GM19239 (cell line): ENCODE measurements at places on chromosomes 6 and 20.

DNA sequence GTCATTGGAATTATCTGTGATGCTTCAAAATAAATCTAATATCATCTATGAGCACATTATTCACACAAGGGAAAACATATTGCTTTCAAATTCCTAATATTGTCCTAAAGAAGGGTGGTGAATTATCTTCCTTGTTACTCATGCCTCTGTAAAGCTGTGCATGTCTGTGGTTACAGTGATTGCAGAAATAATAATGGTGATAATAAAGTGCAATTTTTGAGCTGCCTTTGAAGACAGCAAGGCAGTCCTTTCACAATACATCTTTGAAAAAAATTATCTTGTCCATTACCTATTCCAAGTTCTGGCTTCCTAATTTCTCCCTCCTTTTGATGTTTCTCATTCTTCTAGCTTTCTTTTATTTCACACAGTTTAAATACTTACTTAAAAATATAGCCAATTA is 442.1 kb upstream of the EYS start:
- DNase-seq: no peak

- no peak for DNase-seq
Measured at GRCh38 chr6:17865798-17866725, 121.4 kb downstream of the KIF13A start.

DNA sequence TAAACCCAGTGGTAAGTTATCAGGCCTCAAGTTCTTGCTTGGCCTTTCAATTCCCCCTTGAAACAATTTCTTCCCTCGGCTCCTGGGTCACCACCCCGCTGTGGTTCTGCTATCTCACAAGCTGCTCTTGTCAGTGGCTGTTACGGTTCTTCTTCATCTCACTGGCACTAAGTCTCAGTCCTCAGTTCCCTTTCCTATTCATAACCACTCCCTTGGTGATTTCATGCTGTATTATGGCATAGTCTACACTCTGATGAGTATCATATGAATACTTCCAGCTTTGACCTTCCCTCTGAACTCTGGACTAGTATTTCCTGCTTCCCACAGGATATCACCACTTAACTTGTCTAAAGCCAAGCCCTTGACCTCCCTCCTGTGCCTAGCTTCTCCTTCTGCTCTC is 7.9 kb downstream of the TAAR1 start:
- DNase-seq: no peak

DNA sequence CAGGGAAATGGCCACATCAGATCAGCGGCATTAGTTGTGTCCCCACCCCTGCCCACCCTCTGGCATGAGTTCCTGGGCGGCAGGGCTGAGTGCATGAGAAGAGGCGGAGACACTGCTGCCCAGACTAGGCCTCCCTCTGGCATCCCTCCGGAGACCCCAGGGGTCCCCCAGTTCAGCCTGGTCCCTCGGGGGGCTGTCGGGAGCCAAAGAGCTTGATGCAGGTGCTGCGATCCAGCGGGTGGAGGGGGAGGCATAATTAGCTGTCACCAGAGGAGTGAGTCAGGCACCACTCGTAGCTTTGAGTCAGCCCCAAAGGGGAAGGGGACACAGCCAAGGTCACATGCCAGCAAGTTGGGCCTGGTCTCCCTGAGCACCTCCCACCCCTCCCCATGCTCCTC is 34.5 kb downstream of the DLGAP4 start:
- no peak for DNase-seq
